ENCODE measurements at places on chromosomes 4 and X.

- no peak for DNase-seq
Observed at GRCh38 chr4:44017422-44017739, 431.2 kb downstream of the KCTD8 start.

DNA sequence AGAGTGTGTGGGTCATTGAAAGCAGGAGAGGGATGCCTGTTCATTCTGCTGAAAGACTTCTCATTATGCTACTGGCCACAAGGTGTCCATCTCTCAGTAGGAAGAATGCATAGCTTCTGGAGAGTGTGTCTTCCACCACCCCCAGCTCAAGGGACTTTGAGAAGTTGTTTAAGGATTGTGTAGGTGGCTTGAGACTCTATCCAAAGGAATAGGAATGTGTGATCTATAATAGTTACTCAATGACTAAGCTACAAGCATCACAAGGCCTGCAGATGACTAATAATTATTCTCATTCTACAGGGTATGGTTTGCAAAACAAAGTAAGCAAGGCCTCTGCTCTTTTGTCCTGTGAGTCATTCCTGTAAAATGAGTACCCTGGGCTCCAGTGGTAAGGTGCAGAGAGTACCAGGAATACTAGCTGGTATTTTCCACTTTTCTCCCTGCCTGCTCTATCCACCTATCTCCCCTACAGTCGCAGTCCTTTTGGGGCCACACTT, 279.8 kb upstream of the BOD1L1 start:
- DNase-seq, result no peak

DNA sequence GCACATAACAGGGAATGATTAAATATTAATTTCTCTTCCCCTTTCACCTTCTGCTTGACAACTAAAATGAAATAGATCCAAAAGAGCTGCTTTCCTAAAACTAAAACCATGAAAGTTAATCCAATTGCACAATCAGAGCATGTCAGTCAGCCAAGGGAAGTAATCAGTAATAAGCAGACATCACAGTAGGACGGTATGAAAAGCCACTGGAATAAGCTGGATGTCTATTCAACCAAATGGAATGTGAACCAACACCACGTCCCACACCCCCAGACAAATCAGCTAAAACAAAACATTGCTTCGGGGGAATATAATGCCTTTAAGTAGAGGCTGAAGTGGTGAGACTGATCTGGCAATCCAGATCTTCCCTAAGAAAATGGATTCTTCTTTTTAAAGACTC, 859.4 kb upstream of the FTHL17 start:
- no peak for DNase-seq

GRCh38 chr4:103664436-103665075, 55.2 kb downstream of the TACR3 start:
- DNase-seq, result no peak

DNA sequence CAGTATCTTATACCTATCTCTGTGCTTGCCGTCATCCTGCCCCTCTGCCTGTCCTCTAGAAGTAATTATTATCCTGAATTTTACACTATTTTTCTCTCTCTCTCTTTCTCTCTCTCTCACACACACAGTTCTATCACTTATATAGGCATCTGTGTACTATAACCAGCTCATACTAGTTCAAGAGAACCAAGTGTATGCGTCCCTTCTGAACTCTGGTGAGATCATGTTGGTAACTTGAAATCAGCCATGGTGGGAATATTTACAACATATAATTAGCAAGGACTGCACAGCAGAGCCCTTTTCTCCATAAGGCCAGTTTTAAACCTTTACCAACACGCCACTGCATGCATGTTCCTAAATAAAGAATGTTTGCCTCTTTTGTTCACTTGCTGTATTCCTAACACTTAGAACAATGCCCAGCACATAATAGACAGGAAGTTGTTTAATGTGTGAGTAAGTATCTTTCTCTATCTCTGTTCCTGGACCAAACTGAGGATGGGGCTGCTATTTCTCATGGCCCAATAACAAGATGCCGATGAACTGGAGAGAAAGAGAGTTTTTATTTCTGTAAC, 51.1 kb upstream of the IL21 start:
- DNase-seq, result no peak

DNA sequence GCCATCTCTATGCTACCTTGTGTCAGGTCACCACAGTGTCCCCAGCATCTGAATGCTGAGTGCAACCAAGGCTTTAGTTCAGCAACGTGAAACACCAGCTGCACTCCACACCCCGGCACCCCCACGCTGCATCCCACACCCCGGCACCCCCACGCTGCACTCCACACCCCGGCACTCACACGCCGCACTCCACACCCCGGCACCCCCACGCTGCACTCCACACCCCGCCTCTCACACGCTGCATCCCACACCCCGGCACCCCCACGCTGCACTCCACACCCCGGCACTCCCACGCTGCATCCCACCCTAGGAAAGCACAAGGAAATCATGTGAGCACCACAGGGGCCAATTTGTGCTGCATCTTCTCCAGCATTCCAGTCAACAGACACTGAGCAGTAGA, 199.8 kb upstream of the FRG1 start:
- no peak for DNase-seq

GRCh38 chr4:34158878-34159277, 2085.4 kb downstream of the ARAP2 start:
- no peak for DNase-seq

DNA sequence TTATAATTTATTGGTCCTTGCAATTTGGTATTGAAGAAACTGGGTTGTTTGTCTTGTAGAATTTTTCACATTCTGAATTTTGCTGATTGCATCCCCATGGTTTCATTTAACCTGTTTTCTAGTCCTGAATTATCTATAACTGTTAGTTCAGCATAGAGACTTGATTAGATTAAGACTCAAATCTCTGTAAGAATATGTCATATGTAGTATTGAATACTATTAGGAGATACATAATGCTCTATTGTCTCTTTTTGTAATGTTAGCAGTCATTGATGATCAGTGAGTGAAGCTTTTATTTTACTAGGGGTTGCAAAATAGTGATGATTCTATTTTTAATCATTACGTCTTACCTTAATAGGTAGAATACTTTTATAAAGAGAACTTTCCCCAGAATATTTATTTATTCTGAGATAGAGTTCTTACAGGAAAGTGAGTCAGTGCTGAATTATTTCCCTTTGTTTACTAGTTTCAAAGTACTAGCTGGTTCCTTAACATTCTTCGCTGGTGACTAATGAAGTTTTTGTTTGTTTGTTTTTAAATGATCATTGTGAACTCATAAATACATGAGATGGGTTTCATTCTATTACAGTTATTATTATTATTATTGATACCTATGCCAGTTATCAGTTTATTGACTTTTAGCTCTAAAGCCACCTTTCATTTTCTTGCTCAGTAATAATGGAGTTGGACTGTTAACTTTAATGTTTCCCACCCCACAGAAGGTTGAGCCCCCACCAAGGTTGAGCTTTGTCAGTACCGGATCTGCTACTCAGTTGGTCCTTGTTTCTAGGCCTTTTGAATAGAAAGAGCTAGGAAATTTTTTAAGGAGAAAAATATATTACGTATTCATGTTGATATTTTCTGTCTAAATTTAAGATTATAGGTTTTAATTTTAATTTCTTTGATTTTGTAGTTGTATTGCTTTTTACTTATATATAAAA, 102.3 kb downstream of the LARP1B start:
- DNase-seq, result no peak

GRCh38 chr4:101145021-101145420, 202.3 kb downstream of the PPP3CA start:
- DNase-seq, result no peak

GRCh38 chr4:54225598-54226403, 3.3 kb upstream of the PDGFRA start:
- DNase-seq, result no peak

DNA sequence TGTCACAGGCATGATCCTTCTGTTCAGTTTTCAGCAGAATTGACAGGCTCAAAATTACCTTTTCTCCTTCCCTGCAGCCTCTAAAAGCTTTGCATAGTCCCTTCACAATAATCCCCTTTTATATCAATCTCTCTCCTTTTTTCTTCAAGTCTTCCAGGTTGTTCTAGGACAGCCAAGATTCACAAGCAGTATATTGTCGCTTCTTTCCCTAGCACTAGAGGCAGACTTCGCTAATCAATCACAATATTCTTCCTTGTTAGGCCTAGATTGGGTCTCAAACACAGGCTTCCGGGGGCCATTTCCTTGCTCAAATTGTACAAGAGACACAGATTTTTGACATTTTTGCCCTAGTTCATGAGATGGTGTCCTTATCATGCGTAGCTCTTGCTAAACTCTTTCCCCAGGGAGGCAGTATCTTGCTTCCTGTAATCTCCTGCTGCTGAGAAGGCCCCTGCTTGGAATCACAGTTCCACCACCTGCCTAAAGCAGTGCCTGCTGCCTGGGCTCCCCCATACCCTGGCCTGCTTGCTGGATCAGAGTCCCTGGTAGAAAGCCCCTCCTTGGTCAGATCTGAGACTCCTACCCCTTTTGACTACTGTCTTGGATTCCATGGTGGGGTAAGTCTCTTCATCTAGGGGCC, 57.3 kb downstream of the DMP1 start:
- DNase-seq, result no peak

- no peak for DNase-seq
Observed at GRCh38 chr4:4861390-4862018, 2.0 kb downstream of the MSX1 start.

- DNase-seq, result no peak
Observed at GRCh38 chr4:111854494-111855087, 290.7 kb upstream of the FAM241A start.

DNA sequence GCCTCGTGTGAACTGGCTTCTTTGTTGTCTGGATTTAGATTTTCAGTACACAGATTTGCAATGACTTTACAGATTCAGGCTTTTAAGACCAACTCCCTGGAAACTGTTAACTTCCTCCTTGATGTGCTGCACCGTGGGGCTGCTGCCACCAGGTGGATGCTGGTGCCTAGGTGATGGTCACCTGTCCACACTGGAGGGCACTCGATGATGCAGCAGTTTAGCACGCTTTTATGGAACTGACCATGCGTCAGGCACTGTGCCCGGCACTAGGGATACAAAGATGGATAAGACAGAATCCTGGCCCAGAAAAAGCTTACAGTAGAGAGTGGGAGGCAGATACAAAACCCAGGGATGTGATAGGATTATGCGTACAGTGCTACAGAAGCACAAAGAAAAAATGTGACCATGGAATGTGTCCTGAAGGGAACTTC, 180.7 kb downstream of the CEP135 start:
- DNase-seq, result no peak

DNA sequence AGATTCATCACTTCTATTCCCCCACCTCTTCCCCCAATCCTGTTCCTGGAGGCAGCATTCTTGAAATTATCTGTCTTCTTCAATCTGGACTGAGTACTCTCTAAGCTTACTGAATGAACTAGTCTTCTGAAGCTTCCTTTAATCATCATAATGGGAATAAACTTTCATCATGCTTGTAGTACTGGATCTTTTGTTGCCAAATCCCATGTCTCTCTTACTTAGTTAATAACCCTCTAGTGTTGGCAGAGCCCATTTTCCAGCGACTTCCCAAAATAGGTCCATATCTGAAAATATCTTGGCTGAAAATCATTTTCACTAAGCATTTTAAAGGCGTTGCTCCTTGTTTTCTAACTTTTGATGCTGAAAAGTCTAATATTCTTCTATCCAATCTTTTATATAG, 39.6 kb downstream of the RPS6KA3 start:
- no peak for DNase-seq

DNA sequence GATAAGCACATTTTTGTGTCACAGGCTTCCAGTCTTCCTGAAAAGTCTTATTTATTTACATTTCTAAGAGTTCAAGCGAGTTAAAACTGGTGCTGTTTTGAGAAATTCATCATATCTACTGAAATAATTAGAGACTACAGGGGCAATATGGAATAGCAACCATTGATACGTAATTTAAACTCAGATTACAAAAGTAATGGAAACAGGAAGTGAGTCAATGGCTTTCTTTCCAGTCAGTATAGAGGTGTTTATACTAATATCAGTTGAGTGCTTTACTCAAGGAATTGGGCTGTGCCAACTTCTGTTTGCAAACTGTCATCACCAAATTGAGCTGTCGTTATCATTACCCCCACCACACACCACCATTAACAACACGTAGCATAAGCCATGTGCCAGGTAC, 222.7 kb downstream of the COL25A1 start:
- no peak for DNase-seq
